ENCODE measurements at places on chromosomes 16 and 17. TPM values are rescaled to one million over a fixed set of nuclear protein-coding genes. Genes with fewer than 3 reads are reported as not detected.

The CORO6 gene
- total RNA-seq: 7.8 TPM

The SLC52A1 gene
- not detected for total RNA-seq

GRCh38 chr17:7573324-7574080 lies 5.9 kb upstream of the CD68 start:
- H3K36me3 ChIP-seq: peaks cover 34% of the 10 kb centered on the region
- peak overlapping the region; percentile 87 for H3K4me3 ChIP-seq
- H3K4me1 ChIP-seq: peaks cover 48% of the 10 kb centered on the region
- peak overlapping the region; percentile 91 for H3K27ac ChIP-seq

DNA sequence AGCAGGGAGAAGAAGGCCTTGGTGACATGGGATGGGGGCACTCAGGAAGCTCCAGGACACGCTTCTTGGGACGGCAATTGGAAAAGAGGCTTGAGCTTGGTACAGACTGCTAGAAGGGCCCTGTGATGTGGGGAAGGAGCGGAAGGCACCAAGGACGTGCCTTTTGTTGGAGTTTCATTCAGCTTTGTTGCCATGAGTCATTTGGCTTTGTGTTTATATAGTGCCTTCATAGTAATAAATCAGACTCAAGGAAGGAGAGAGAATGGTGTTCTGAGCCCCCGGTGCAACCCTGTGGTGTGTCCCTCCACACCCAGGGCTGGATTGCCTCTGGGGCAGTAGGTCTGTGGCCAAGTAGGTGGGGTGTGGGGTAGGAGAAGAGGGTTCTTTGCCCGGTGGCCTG lies 7.4 kb upstream of the TBX4 start:
- H3K4me1 ChIP-seq: no peaks in the 10 kb centered on the region
- H3K27me3 ChIP-seq: peaks cover 33% of the 10 kb centered on the region
- H3K27ac ChIP-seq: no peak overlapping the region
- no peak overlapping the region for H3K4me3 ChIP-seq

DNA sequence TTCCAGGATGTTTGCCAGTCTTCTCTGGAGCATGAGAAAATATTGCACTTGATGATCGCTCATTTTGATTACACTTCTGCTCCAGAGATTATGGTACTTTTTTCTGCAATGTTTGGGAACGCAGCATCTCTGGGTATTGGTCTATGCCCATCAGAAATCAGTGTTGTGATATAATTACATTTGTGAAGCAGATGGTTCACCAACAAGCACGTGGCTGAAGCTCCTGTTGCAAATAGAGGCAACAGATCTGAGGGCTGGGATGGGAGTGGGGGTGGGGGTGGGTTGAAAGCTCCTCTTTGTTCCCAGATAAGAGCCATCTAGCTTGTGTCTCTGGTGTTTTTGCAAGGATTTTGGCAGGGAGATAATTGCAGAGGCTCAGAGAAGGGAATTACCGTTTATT lies 252.3 kb downstream of the SHISA9 start:
- no peak overlapping the region for H3K4me3 ChIP-seq
- no peak overlapping the region for H3K27ac ChIP-seq
- no peaks in the 10 kb centered on the region for H3K4me1 ChIP-seq
- no peaks in the 10 kb centered on the region for H3K27me3 ChIP-seq
- no peaks in the 10 kb centered on the region for H3K36me3 ChIP-seq

Data from endothelial cell of umbilical vein (primary cell).